ENCODE measurements at places on chromosomes 5 and 9.

GRCh38 chr9:131584858-131585257 is 39.5 kb downstream of the PRRT1B start:
- no peak for DNase-seq

DNA sequence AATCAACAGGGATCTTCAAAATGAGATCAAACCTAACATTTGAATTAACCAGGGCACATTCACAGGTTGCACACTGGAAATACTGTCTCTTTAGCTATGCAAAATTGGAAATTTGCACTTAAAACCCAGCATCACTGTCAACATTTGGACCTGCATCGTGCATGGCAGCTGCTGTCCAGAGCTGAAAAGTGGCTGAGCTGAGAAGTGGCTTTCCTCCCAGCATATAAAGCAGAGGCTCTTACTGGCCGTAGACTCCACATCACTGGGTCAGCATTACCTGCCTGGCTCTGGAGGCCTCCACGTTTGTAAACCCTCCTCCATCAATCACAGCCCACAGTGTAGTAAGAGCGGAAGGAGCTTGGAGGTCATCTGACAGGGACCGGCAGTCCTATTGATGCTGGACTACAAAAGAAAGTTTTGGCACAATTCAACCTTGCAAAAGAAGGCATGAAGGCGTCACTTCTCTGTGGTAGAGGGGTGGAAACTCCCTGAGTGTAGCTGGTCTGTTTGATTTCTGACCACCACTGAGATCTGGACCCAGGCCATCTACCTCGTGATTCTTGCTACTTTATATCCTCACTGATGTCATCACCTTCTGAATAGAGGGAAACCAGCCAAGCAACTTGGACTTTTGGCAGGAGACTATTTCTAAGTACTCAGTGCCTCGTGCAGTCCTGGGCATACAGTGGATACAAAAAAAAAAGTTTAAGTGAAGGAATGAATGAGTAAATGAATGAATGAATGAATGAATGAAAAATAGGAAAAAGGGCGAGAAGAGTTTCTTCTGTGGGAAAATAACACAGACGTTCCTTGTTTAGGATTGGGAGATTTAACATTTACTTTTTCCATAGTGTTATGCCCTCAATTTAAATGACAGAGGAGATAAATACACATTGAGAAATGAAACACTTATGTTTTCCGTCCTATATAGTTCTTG is 14.8 kb downstream of the RASEF start:
- no peak for DNase-seq

GRCh38 chr5:172102913-172103626 is 85.0 kb downstream of the STK10 start:
- no peak for DNase-seq

- no peak for DNase-seq
Measured at GRCh38 chr5:15004506-15004905, 132.9 kb upstream of the ANKH start.

- no peak for DNase-seq
Measured at GRCh38 chr9:103364753-103365152, 369.6 kb downstream of the CYLC2 start.

DNA sequence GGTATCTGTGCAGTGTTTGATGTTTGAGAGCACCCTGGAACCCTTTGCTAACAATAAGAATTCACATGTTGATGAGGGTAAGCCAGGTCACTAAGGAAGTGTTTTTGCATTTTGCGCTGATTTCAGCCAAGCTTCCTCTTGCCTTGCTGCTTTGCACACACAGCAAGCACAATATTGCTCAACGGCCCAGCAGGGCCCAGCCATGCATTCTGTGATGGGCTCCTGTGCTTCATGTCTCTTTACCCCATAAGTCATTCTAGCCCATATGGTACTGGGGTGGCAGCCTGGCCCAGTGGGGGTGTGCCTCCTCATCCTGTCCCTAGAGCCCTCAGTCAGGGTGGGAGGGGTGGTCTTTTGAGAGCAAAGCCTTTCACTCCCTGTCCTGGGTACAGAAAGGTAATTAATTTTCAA is 481.3 kb downstream of the GADD45G start:
- no peak for DNase-seq

Measured in CD4-positive, alpha-beta T cell treated with Interleukin-10 for 1 hour (primary cell).